ENCODE measurements at places on chromosomes 6 and 20.

GRCh38 chr6:138979813-138980668, 8.0 kb downstream of the REPS1 start:
- DNase-seq = no peak

DNA sequence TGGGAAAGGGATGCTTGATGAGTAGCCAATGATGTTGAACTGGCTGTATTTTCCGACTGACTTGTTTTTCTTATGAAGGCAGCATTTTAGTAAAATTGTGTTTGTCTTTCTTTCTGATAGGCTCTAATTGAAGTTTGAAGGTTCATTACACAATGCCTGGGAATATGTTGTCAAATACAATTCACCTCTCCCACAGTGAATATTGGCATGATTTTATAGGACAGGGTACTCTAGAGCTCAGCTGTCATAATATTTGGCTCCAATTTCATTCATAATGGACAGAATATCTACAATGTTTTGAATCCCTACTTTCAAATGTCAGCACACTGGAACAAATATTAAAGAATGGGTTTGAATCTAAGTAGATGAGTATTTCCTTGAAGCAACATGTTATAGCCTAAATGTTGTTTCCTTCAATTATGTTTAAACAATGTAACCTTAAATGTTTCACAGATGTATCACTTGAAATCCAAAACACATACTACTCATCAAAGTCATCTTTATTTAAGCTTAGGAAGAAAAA, 81.4 kb downstream of the LAMA2 start:
- no peak for DNase-seq

- DNase-seq = peak; percentile 59
Measured at GRCh38 chr6:87473419-87473903, 687 bp downstream of the SLC35A1 start.

GRCh38 chr6:81755551-81755950, 3.1 kb upstream of the TENT5A start:
- no peak for DNase-seq

DNA sequence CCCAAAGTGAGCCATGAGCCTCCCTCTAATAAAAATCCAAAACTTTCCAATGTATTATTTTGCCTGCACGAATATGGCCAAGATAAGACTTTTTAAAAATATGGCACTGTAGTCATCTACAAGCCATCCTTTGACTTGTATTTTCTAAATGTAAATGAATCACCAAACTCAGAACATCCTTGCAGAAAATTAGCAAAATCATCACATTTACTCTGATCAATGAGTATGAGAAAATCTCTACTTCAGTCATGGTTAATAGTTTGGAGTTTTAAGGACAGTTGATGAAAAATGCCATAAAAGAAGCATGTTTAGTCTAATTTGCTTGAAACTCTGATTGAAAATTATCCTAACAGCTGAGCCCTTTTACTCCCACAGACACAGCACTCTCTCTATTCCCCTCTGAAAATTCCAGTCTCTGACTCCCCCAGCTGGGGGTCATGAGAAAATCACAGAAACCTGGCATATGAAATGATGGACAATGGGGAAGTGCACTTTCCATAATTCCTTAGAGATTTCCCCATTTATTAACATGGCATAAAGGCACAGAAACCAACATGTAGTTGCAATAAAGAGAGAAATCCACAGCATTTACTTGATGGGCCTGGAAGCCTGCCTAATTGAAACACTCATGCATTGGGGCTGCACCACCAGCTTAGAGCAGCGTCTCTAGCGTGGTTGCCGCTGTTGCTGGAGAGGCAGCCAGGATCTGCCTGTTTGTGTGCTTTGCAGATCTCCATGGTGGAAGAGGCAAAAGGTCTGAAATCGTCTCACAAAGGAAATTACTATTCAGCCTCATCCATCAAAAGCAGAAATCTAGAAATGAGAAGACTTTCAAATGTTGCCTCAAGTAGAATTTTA, 214.0 kb downstream of the WDR27 start:
- no peak for DNase-seq

DNA sequence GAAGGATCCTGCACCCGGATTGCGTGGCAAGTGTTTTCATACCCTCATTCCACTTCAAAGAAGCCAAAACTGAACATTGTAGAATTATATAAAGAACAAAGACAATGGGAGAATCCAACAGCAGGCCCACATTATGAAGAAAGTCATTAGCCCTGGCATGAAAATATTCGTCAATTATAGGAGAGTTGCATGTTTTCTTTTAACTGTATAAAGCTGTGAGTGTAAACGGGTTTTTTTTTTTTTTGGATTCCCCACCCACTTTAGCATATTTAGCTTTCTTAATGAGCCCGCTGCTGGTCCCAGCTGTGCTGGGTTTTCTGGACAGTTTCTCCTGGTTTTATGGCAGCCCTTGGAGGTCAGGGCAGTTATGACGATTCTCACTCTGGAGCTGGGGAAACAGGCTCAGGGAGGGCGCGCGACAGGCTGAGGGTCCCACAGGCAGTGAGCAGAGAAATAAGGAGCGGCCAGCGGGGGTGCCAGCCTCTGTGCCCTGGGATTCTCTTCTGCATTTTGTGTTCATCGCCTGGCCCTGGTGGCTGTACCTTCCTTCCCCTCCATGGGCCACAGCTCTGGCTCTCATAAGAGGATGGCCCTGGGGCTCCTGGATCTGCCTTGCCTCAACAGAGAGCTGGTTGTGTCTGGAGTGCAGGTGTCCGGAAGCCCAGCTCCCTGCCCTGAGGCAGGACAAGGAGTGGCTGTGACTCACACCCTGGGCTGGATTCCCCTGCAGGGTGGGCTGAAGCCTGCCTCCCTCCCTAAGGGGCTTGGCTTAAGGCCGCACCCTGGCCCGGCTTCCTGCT, 24.1 kb upstream of the SULF2 start:
- DNase-seq = no peak

- no peak for DNase-seq
Measured at GRCh38 chr20:46939031-46939965, 44.7 kb downstream of the EYA2 start.

GRCh38 chr20:38303908-38304379, at the start of gene BPI:
BPI (plus strand) TSS chr20:38304156; CDS start chr20:38304224, 68 bp downstream.
- DNase-seq = peak; percentile 23

DNA sequence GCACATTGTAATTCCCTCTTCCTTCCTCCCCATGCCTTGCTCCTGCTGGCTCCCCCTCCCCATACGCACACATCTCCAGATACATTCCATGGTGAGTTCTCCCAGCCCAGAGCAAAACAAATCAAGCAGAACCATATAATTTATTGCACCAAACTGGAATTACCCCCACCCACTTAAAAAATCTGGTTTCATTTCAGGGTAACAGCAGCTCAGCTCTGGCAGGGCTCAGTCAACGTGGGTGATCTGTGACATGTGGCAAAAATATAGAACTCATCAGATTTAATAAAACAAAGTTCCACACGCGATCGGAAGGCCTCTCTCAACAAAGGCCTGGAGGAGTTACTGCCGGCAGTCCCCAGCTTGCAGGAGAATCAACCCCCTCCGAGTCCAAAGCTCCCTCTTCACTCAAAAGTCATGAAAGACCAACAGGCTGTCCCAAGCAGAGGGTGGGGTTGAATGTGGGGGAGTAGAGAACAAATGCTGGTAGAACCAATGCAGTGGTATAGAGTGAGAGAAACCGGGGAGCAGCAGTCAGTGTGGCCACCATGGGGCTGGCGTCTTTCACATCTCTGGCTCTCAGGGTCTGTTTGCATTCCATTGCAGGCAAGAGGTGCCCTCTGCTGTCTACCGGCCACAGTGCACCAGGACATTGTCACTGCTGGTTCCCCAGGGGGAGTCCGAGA, 323.3 kb upstream of the NT5E start:
- DNase-seq = no peak

DNA sequence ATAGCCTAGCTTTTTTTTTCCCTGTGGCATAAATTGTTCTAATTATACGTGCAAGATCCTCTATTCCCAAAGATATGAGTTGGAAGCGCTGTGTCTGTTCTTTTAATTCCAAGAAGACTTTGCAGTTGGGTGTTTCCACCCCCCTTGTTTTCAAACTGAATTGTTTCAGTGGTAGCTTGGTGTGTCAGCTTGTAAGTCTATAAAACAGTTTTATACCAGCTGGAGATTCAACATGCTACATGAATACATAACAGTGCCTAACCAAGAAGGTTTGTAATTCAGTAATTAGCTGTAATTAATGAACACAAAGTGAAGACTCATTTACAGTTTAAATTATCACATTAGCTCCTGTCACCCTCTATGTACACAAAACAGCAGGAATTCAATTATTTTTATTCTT, 154.0 kb downstream of the ZNF217 start:
- DNase-seq = no peak

DNA sequence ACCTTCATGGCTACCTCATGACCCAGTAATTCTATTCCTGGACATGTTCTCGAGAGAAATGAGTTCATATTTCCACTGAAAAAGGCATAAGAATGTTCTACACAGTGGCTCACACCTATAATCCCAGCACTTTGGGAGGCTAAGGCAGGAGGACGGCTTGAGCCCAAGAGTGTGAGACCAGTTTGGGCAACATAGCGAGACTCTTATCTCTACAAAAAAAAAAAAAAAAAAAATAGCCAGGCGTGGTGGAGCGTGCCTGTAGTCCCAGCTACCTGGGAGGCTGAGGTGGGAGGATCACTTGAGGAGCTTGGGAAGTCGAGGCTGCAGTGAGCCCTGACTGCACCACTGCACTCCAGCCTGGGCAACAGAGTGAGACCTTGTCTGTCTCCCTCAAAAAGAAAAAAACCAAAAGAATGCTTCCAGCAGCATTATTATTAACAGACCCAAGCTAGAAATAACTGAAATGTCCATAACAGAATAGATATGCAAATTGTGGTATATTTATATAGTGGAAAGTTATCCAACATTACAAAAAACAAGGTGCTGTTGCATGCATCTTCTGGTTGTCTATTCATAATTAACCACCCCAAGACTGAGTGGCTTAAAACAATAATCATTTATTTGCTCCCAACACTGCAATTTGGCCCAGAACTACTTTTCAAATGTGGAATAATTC, 9.4 kb upstream of the RAB44 start:
- no peak for DNase-seq

GRCh38 chr20:12180107-12180661, 262.5 kb downstream of the BTBD3 start:
- no peak for DNase-seq

DNA sequence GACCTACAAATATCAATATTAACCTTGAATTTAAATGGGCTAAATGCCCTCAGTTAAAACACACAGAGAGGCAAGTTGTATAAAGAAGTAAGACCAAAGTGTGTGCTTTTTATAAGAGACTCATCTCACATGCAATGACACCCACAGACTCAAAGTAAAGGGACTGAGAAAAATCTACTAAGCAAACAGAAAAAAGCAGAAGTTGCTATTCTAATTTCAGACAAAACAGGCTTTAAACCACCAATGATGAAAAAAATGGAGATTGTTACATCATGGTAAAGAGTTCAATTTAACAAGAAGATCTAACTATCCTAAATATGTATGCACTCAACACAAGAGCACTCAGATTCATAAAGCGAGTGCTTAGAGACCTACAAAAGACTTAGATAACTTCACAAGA, 741.9 kb upstream of the MARCKS start:
- no peak for DNase-seq

- peak; percentile 46 for DNase-seq
Measured at GRCh38 chr20:43987531-43987930, 72.9 kb downstream of the TOX2 start.

DNA sequence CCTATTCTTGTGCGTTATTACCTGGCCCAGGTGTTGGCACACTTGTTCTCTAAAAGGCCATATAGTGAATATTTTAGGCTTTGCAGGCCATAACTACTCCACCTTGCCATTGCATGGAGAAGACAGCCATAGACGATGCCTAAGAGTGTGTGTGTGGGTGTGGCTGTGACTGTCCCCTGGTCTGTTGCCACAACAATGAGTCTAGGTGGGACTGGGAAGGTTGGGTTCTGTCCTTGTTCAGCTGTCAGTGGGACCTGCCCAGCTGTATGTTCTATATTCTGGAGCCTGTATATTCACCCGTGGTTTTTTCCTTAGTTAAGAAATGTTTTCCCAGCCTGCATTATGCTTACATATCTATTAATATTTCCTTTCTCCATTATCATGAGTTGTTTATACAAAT, 38.6 kb downstream of the CEP43 start:
- no peak for DNase-seq

DNA sequence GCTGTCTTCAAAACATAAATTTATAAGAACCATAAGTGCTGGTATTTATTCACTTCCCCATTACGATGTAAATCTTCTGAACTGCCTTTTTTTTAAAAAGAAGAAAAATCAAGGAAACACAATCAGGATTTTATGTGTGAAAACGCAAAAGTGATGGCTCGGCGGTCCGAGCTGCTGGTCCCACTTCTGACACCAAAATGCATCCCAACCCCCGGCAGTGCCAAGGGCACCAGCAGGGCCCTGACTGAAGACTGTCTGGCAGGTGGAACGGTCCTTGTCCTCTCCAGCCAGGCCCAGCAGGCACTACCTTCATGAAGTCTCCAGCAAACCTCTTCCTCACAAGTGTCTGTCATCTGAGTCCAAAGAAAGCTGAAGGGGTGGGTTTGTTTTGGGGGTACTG, 41.2 kb downstream of the TBC1D7 start:
- no peak for DNase-seq

DNA sequence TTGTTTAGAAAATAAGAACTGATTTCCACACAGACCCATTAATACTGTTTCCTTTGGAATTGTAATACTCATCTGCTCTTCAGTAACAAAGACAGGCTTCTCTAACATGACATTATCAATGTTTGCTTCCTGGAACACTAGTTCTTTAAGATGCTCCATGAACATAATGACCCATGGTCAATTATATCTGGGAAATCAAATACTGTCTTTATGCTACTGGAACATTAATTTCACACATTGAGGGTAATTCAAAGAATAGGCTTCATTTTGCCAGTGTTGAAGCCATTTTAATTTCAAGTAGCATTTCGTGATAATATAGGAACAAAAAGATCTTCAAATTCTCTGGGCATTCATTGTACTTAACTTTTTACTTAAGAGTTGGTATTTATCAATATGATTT, 80.9 kb downstream of the OPN5 start:
- no peak for DNase-seq

DNA sequence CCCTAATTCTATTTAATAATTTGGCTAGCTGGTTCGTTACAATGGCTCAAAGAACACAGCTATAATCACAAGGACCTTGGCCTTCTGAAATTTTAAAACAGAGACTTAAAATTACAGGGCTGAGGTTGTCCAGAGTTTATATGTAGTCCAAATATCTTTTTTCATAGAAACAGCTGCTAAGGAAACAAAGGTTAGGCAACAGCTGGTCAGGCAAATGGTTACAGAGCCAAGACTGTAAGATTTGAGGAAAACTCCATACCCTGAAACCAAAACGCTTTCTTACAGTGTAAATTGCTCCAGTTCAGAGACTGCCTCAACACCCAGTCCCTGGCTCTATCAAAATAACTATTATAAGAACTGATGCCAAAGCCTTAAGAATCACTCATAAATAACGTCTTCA, 9.7 kb upstream of the ARHGAP18 start:
- no peak for DNase-seq

GRCh38 chr6:42522036-42522435, 41.8 kb upstream of the UBR2 start:
- DNase-seq = no peak

GRCh38 chr20:22763257-22763906, 179.0 kb upstream of the FOXA2 start:
- DNase-seq = no peak

- no peak for DNase-seq
Measured at GRCh38 chr6:146868671-146869209, 270.0 kb downstream of the ADGB start.

All from adrenal gland (tissue), 19 donors.